ENCODE measurements at places on chromosomes 16 and 17.

DNA sequence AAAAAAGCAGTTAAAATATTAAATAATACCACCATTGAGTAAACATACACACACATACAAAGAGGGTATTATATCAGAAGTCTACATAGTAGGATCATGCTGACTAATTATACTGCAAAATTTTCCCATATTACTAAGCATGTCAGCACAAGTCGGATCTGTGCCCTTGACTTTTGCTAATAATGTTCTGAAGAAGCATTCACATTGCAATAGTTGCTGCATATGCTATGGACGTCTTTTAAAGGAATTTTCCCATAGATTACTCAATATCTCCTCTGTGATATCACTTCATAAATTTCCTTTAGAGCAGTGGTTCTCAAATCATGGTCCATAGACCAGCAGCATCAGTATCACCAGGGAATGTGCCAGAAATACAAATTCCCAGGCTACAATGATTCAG lies 110.9 kb upstream of the NUDT7 start:
- DNase-seq, result no peak

GRCh38 chr17:13619462-13619861 lies 17.7 kb upstream of the HS3ST3A1 start:
- no peak for DNase-seq

GRCh38 chr17:5254903-5255521 lies 20.4 kb upstream of the SCIMP start:
- DNase-seq, result no peak

DNA sequence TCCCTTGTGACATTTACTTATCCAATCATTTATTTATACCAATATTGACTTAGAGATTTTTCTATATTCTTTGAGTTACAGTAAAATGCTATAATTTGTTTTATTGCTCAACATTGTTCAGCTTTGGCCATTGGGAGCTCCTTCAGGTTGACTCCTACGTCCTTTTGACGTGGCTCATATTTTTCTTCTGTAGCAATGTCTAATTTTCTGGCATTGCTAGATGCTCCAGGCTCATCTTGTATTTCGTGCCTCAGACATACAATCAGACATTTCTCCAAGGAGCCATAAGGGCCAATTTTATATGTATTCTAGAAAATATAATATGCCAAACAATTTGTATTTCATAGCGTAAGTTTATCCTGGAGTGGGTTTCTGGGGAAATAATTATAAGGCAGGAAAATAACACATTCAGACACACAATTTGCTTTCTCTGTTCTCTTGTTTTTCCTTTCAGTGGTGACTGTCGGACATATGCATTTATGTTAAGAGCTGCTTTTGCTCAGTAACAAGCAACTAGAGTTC lies 355.1 kb upstream of the MON1B start:
- DNase-seq, result no peak

- DNase-seq, result no peak
These were observed 3.2 kb downstream of the NTN1 start for GRCh38 chr17:9024497-9024896.

DNA sequence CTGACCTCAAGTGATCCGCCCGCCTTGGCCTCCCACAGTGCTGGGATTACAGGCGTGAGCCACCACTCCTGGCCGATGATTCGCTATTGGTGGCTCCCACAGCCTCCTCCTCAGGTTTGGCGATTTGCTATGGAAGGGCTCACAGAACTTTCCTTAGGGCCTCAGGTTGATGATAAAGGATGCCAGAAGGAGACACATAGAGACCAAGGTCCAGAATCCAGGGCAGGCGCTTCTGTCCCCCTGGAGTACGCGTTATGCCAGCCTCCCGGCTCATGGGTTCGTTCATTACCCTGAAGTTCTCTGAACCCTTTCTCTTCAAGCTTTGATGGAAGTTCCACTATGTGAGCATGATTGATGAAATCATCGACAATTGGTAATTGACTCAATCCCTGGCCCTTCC lies 19.9 kb downstream of the LGALS3BP start:
- peak; percentile 21 for DNase-seq

DNA sequence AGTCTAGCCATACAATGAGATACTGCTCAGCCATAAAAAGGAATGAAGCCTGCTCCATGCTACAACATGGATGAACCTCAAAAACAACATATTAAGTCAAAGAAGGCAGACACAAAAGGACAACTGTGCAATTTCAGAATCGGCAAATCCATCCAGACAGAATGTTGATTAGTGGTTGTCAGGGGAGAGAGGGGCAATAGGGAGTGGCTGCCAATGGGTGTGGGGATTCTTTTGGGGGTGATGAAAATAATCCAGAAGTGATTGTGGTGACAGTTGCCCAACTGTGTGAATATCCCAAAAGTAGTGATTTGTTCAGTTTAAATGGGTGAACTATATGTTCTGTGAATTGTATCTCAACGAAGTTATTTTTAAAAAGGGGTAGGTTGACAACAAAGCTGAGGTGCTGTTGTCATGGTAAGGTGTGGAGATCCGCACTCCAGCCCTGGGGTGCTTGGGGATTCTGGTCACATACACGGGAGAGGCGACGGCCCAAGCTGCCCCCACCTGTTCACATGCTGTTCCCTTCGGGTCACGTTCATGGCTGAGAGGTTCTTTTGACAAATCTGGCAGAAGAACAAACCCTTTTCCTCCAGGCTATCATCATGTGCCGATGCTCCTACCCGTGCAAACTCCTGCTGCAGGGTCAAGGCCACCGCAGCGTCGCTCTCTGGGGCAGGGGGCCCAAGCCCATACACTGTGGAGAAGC lies 9.6 kb downstream of the SLX4 start:
- DNase-seq, result no peak

GRCh38 chr16:27748868-27749546 lies 199.1 kb downstream of the KATNIP start:
- DNase-seq, result peak; percentile 31

DNA sequence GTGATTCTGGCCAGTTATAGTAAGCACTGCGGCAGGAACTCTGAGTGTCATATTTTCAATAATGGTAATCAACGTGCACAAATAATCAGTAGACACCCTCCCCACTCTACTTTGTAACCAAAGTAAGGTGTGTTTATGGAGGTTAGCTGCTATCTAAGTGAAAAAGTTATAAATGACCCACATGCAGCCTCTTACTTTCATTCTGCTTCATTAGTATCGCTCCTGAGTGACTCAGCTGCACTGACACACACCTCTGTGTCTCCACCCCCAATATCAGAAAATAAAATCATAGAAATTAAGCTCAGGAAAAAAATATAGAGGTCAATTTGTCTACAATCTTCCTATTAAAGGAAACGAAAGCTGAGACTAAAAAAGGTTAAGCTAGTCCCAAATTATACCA lies 64.1 kb upstream of the TRAP1 start:
- no peak for DNase-seq

DNA sequence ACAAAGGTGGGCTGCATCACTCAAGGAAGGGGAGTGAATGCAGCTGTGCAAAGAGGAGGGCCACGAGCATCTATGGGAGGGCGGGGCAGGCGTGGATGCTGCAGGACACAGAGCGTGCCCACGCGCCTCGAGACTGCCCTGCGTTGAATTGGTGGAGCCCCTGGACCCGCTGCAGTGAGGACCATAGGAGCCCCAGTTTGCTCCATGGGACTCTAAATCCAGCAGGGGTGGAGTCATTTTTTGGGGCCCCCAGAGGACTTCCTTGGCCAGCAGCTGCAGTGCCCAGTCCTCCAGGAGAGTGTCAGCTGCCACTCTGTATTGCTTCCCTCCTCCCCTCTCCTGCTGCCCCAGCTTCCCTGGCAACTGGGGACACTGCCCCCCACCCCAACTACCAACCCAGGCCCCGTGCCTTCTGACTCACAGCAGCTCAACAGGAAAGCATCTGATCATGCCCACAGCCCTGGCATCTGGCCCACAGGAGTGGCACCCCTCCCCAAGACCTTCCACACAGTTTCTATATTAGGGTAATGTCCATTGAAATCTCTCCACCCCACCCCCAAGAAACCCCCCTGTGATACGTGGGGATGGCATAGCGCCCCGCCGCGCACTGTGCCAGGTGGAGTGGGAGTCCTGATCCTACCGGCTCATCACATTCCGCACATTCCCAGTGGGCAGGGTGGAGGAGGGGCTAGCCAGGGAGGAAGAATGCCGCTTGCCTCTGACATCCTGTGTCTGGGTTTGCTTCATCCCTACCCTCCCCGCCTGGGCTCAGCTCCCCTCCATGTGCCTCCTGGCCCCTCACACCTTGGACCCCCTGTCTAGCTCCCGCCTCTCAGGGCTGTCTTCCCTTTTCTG lies 27.8 kb upstream of the ITGA3 start:
- DNase-seq, result no peak

DNA sequence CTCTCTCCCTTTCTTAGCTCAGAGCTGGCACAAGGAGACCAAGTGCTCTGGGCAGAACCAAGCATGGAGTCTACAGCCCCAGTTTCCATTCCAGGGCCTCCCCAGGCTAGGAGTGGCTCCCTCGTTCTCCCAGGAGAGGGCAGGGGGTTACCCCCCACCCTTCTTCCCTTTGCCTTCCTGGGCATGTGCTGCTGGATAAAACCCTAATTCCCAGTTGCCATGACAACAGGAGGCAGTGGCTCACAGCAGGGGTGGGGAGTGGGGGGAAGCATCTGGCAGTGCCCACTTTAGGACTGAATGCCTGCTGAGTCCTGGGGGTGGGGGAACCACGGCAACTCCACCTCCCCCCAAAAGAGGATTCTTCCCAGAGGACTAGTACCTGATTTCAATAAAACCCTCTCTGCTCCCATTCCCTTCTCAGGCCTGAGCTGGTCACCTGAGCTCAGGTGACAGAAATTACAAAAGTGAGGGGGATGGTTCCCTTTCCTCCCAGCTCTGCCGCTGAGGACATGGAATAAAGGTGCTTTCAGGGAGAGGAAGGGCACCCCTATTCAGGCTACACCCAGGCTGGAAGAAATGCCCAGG lies 1.8 kb downstream of the MPP2 start:
- no peak for DNase-seq

- DNase-seq, result no peak
These were observed 178.0 kb downstream of the ABCC12 start for GRCh38 chr16:47977802-47978201.

GRCh38 chr17:13176436-13176835 lies 158.6 kb upstream of the ELAC2 start:
- DNase-seq, result no peak

GRCh38 chr17:80970044-80970761 lies 21.4 kb upstream of the CHMP6 start:
- DNase-seq, result peak; percentile 79

DNA sequence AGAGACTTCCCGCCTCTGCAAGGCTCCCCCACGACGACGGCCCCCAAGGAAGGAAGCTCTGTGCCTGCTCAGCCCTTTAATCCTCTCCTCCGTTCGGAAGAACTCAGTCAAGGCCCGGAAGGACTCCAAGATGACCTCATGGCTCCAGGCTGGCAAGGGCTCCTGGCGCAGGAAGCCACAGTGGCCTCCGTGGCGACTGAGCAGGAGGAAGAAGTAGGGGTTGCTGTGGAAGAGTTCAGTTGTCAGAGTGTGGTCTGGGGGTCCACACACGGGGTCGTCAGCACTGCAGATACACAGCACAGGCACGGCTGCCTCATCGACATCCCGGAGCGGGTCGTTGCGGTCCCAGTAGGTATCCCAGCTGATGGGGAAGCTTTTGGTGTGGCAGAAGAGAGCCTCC lies 4.2 kb downstream of the ABHD15 start:
- no peak for DNase-seq

DNA sequence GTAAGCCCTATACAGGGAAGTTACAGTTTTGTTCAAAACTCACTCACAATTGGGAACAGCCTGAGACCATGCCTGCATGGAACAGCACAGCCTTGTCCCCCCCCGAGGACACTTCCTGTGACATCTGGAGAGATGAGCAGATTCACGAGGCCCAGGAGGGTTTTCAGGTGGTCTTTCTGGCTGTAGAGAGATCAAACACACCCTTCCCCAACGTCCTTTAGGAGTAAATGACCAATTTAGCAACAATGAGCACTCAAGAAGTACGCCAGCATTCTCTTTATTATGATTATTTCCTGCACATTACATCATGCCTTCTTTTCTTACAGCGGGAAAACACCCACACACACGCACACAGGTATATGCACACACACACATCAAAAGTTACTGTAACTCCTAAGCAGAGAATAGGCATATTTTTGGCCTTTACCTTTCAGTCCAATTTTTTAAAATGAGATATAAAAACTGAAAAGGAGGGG lies 39.0 kb downstream of the ADCY9 start:
- DNase-seq, result no peak

- DNase-seq, result no peak
These were observed 27.1 kb upstream of the JPH3 start for GRCh38 chr16:87575027-87575804.

DNA sequence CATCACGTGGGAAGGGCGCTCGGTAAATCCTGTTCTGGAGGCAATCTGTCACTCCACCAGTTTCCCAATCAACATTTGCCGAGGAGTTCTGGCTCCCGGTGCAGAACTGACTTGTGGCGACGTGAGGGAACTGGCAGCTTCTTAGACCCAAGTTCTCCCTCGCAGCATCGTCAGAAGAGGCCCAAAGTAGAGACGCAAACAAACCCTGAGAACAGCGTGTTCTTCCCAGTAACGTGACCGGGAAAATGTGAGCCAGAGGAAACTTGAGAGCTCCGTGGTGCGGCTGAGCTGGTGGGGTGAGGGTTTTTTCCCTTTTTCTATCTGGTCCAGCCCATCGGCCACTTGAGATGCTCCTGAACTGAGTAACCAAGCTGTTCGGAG lies 158.9 kb upstream of the CACNG5 start:
- DNase-seq, result no peak

DNA sequence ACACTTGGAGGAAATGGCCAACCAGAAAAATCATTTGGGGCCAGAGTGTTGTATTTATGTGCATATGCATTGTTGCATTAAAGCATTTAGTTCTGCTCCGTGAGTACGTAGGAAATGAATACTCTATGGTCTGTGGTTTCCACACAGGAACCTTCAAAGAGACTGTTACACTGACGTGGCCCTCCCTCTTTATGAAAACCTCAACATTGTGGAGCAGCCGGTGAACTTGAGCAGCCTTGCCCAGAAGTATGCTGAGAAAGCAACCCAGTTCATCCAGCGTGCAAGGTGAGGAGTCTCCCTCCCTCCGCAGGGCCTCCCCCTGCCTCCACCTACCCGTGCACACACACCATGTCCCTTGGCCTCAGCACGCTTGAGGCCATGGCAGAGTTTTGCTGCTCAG lies 65.2 kb downstream of the ARSG start:
- no peak for DNase-seq

DNA sequence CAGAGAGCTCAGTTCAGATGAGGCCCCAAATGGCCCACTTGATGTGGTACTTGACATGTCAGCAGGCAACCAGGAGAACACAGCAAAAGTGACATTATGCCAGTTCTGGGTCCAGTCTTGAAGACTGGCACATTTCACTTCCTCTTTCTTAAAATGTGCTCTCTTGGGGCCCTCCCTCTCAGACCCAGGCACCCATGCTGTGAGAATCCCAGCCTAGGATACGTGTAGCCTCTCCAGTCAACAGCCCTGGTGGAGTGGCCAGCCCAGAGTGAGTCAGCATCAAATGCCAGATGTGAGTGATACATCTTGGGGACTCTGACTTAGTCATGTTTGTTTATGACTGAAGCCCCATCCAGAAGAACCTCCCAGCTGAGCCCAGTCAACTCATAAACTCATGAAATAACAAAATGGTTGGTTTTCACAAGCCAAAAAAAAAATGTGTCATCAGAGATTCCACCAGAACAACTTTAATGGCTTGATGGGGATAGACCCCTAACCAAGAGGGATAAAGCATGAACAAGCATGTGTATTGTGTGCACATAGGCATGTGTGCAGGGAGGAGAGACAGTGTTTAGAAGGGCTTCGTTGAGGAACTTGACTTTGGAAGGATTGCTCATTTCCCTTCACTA lies 82.5 kb upstream of the TNRC6C start:
- DNase-seq, result peak; percentile 12
